ENCODE measurements at places on chromosomes 13 and 19. TPM values are rescaled to one million over a fixed set of nuclear protein-coding genes. Genes with fewer than 3 reads are reported as not detected.

The ERF gene
- total RNA-seq: 51.1 TPM

The ZNF616 gene
- 12.1 TPM for total RNA-seq

The WTIP gene
- total RNA-seq: 0.55 TPM

The HSD17B14 gene
- 3.3 TPM for total RNA-seq

The PRSS57 gene
- total RNA-seq: not detected

The IZUMO2 gene
- not detected for total RNA-seq

The ZNF571 gene
- 5.9 TPM for total RNA-seq

The GNG8 gene
- total RNA-seq: 2.4 TPM

The CFAP97D2 gene
- total RNA-seq: 0.22 TPM

The ZNF132 gene
- total RNA-seq: 7.3 TPM

The CYP2A6 gene
- total RNA-seq: 0.28 TPM

The ANGPTL4 gene
- total RNA-seq: not detected

The OXGR1 gene
- not detected for total RNA-seq

The SMIM24 gene
- total RNA-seq: 6.0 TPM

The ADGRE1 gene
- total RNA-seq: 0.83 TPM

All from activated naive CD8-positive, alpha-beta T cell treated with anti-CD3 and anti-CD28 coated beads, Interleukin-2, amount 10 ng/mL, durations not matched to agents 7 days and 5 days (primary cell).